Fibroblast of skin of scalp (primary cell): ENCODE measurements at places on chromosomes 1 and 21.

GRCh38 chr21:15868940-15869339, 139.2 kb downstream of the USP25 start:
- no peak for DNase-seq

GRCh38 chr1:229195246-229195645, 75.7 kb upstream of the RAB4A start:
- no peak for DNase-seq

GRCh38 chr1:48775831-48776392, 779 bp downstream of the BEND5 start:
- DNase-seq, result no peak

DNA sequence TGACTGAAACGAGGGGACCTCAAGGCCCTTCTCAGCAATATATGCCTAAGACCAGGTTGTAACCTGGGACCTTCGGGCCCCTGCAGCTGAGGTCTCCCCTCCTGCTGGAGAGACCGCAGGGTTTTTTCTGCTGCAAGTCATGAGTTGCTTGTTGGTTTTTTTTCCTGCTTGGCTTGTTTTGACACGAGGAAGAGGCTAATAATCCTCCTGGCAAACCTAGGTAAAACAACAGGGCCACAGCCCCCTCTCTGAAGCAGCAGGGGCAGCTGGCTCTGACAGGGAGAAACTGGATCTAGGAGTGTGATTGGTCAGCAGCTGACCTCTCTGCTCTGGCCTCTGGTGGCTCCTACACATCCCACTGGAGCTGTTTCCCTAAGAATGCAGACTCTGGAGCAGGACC, 69.0 kb downstream of the CD34 start:
- no peak for DNase-seq

DNA sequence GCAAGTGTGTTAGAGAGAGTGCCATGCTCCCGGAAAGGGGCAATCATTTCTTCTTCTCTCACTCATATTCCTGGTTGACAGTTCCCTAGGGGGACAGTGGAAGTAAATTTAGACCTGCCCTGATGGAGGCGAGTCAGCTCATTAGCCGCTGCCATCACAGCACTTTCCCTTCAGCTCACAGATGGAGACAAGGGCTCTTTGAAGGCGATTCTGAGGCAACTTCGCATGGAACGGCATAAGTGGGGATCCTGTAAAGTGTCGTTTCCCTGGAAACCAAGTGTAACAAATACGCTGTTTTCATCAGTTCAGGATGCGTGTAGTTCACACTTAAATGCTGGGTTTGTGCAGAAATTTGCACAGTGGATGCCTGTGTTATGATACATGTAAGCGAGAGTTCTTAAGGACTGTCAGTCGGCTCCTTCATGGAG, 114.5 kb upstream of the TMPRSS15 start:
- DNase-seq, result peak; percentile 1

GRCh38 chr1:239418681-239419080, 32.3 kb downstream of the CHRM3 start:
- DNase-seq, result no peak

- no peak for DNase-seq
These were observed 4.0 kb downstream of the SHISAL2A start for GRCh38 chr1:52636721-52637695.

GRCh38 chr1:165257969-165258459, 98.5 kb downstream of the LMX1A start:
- DNase-seq, result peak; percentile 52

GRCh38 chr1:107935396-107936064, 29.4 kb downstream of the VAV3 start:
- no peak for DNase-seq

- no peak for DNase-seq
These were observed 6.6 kb downstream of the ATP1A4 start for GRCh38 chr1:160158031-160158430.

GRCh38 chr1:221858818-221859611, 117.1 kb upstream of the DUSP10 start:
- DNase-seq, result peak; percentile 87

DNA sequence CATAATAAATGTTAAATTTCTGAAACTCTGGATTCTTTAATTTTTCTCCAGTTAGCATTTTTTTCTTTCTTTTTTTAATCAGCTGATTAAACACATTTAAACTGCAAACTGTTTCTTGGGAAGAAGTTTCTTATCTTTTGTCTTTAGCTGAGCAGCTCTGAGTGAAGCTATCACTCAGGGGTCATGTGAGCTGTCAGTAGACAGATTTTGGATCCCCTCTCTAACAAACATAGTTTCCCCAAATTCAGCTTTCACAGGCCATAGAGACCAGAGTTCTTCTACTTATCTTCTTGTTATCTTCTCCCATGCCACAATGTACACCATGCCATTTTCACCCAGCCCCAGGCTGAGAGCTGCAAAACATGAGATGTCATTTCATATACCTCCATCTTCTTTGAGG, 148.9 kb downstream of the CDC42BPA start:
- no peak for DNase-seq

DNA sequence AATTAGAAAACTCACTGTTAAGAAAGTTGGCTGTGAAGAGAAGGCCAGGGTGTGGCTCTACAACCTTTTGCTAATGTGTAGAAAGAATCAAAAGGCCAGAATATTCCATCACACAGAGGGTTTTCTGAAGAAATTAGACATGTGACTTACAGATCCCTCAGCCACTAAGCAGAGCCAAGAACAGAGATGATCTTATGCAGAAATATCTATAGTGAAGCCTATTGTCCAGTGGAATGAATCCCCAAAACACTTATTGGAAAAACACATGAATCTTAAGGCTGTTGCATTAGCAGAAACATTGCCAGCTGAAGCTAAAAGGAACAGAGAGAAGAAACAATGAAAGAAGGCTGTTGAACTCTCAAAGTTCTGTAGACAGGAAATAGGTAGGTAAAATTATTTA, 979.2 kb downstream of the MRPL39 start:
- no peak for DNase-seq

DNA sequence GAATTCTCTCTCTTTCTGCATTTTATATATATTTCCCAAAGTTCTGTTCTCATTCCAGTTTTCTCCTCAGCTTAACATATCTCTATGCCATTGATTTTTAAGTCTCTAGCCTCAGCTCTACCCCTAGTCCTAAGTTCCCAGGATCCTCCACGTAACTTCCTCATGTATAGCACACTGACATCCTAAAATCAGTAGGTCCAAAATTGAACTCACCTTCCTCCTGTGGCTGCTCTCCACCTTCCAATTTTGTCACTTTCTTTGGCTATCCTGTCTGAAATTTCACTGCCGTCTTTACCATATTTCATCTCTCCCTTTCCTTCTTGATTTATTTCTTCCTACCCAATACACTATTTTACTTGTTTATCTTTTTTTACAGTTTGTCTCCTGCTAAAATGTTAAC, 1.5 kb downstream of the SLAMF6 start:
- no peak for DNase-seq

GRCh38 chr1:160777486-160778089, 18.4 kb upstream of the LY9 start:
- no peak for DNase-seq

DNA sequence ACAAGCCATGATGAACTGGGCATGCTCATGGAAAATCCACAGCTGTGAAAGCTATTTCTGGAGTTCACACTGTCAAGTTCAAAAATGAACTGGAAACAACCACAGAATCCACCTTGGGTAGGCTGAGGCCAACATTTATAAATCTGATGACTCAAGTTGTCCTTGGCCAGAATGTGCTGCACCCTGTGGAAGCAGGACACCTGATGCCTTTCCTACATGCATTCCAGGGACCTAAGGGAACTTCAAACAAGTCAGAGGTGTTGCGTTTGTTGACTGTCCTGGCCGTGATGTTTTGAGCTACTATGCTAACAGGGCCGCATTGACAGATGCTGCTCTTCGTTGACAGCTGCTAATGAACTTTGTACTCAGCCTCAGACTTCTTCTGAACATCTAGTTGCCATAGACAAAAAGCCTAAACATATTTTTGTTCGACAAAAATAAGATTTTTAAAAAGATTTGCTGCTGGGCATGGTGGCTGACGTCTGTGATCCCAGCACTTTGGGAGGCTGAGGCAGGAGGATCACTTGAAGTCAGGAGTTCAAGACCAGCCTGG, 127.9 kb upstream of the SLC45A1 start:
- no peak for DNase-seq

- DNase-seq, result peak; percentile 79
These were observed 64.8 kb downstream of the RPE65 start for GRCh38 chr1:68384872-68385411.

GRCh38 chr1:145845514-145846161, at the start of gene NUDT17:
Gene NUDT17, plus strand, starts transcription at chr1:145845630. Its CDS starts 11 bp downstream, at chr1:145845641.
- peak; percentile 81 for DNase-seq

GRCh38 chr1:241823925-241824324, 24.1 kb upstream of the EXO1 start:
- no peak for DNase-seq

- peak; percentile 37 for DNase-seq
These were observed 50.7 kb upstream of the TNFSF4 start for GRCh38 chr1:173257805-173258204.

DNA sequence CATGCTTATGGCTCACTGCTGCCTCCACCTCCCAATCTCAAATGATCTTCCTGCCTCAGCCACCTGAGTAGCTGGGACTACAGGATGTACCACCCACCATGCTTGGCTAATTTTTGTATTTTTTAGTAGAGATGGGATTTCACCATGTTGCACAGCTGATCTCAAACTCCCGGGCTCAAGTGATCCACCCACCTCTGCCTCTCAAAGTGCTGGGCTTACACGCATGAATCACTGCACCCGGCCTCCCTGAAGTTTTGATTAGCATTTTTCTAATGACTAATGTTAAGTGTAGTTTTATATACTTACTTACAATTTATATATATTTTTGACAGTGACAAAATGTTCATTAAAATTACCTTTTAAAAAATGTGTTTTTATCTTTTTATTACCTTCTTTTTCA, 41.1 kb downstream of the ZNF678 start:
- no peak for DNase-seq

- no peak for DNase-seq
These were observed 36.0 kb upstream of the COL6A2 start for GRCh38 chr21:46061950-46062349.

DNA sequence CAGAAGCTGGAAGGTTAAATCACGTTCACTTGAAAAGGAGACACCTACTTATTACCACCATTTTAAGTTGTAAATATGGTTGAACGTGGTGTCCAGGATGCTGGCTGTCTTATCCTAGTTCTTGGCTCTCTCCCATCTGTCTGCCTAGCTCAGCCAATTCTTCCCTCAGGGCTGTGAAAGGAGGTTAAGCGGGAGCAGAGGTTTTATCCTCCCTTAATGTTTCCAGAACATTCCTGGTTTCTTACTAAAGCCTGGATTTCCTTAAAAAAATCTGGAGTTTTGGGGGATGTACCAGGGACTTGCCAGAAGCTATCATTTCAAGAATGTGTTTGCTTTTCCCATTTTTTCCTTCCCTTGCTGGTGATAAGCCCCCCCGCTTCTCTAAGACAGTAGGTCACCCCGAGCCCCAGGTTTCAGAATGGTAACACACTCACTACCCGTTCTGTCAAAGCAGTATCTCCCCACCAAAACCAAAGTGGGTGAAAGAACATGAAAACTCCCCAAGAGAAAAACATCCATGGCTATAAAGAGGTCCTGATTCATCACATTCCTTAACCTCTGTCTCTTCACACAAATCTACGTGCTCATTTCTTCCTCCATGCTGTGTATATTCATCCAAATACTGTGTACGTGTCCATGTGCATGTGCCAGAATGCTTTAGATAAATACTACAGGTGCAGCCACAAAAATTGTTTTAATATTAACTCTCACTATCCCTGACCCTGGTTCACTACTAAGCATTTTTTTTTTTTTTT, 114.7 kb downstream of the MAP3K21 start:
- no peak for DNase-seq

GRCh38 chr21:34669149-34669879, 520 bp downstream of the CLIC6 start:
- no peak for DNase-seq

DNA sequence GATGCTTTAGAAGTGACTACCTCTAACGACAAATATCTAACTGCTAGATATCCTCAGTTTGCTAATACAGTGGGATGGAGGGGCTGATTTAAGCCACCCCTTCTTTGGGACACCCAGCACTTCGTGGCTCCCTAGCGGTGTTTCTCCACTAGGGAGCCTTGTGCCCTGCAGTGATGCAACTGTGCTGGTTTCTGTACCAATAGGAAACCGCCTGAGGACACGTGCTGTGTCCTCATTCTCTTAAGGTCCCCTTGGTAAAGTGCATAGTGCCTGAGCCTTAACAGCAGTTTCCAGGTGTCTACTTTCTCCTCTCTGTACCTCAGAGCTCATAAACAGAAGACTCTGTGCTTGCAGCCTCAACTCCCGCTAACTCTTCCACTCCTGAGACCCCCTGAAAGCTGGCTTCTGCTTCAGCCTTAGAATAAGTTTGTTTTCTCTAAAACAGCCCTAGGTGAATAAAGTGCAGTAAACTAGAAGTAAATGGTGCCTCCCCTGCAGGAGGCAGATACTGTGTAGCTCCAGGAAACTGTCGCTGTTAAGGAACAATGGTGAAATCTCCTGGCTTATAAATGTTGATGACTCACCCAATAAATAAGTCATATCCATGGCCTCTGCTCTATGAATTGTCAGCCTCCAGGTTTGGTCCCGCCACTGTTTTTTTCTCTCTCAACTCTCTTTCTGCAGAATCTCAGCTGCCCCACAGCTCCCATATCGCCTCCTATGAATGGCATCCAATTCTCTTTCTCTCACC, 130.4 kb downstream of the AK5 start:
- DNase-seq, result no peak

GRCh38 chr1:174217787-174218574, 58.7 kb downstream of the RABGAP1L start:
- DNase-seq, result peak; percentile 39

GRCh38 chr1:53254011-53254640, 15.8 kb upstream of the MAGOH start:
- no peak for DNase-seq

GRCh38 chr1:42454403-42454802, 1.4 kb downstream of the ZMYND12 start:
- no peak for DNase-seq

DNA sequence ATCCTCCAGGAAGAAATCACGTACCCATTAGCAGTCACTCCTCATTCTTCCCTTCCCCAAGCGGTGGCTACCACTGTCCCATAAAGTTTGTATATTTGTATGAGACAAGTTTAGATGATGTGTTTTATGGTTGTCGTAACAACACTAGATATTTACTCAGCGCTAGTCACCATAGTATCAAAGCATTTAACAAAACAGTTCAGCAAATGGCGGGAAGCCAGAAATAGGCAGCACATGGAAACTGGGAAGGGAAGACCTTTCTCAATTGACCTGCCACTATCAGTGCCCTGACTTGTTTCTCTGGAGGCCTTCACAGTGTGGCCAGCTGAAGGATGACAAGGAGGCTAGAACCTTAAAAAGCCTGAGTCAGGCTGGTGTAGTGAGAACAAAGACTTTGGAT, 31.1 kb downstream of the CNST start:
- DNase-seq, result peak; percentile 68

DNA sequence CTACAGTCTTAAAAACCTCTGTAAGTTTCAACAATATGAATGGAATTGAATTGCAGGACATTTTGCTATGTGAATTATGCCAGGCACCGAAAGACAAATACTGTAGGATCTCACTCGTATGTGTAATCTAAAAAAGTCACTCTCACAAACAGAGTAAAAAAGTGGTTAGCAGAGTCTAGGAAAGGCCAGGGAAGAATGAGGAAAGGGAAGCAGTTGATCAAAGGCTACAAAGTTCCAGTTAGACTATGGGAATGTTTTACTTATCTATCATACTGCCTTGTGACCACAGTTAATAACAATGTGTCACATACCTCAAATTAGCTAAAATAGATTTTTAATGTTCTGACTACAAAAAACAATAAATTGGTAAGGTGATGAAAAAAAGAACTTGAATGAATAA, 565.4 kb upstream of the BRINP3 start:
- DNase-seq, result no peak

GRCh38 chr1:87720561-87720960, 391.9 kb downstream of the LMO4 start:
- no peak for DNase-seq

GRCh38 chr1:181010789-181011188, 11.9 kb downstream of the STX6 start:
- peak; percentile 85 for DNase-seq
